ENCODE measurements at places on chromosomes 11 and 22.

GRCh38 chr22:46951973-46952372, 189.5 kb downstream of the TBC1D22A start:
- DNase-seq = no peak

DNA sequence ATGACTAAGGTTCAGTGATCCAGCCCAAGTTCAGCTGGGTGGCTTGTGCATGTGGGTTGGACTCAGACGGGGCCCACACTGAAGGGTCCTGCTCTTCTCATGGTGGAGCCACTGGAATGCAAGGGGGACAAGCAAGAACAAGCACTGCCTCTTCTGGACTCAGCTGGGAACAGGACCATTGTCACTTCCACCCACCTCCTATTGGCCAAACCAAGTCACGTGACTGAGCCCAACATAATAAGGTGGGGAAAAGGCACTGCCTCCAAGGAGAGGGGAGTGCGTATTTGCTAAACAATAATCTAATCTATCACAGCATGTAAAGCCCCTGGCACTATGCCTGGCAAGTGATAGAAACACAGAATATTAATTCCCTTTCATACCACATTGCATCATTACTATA, 87.1 kb downstream of the CHST1 start:
- no peak for DNase-seq

GRCh38 chr11:11148104-11148509, 204.9 kb downstream of the CSNK2A3 start:
- no peak for DNase-seq

- no peak for DNase-seq
These were observed 904.5 kb downstream of the DLG2 start for GRCh38 chr11:84722583-84723108.

- DNase-seq = no peak
These were observed 71.0 kb upstream of the TP53I11 start for GRCh38 chr11:45021692-45022141.

DNA sequence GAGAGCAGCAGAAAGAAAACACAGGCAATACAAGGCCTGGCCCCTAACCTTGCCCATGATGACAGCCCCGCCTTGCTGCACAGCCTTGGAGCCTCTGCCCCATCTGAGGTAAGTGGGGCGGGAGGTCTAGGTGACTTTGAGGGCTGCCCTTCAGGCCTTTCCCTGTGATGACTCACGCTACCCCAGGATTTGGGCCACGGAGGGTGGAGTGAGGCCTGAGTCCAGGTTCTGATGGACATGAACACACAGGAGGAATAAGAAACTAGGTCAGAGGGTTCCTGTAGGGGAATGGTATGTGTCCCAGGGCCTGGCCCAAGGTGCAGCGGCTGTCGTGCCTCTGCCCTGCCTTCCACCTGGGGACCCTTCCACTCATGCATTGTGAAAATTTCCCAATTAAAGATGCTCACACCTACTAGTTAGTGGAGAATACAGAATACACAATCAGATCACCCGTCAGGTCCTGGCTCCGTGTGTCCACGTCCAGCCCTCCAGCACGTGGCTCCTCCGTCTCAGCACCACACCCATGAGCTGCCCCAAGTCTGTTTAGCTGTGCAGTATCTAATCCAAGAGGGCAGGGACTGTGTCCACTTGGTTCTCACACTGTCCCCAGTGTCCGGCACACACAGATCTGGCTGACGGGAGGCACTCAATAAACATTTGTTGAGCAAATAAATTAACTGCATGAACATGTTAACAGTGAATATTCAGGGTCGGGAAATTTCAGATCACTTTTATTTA, 111.0 kb downstream of the CHST1 start:
- no peak for DNase-seq

GRCh38 chr22:21073023-21073422, 27.3 kb downstream of the LRRC74B start:
- DNase-seq = no peak

DNA sequence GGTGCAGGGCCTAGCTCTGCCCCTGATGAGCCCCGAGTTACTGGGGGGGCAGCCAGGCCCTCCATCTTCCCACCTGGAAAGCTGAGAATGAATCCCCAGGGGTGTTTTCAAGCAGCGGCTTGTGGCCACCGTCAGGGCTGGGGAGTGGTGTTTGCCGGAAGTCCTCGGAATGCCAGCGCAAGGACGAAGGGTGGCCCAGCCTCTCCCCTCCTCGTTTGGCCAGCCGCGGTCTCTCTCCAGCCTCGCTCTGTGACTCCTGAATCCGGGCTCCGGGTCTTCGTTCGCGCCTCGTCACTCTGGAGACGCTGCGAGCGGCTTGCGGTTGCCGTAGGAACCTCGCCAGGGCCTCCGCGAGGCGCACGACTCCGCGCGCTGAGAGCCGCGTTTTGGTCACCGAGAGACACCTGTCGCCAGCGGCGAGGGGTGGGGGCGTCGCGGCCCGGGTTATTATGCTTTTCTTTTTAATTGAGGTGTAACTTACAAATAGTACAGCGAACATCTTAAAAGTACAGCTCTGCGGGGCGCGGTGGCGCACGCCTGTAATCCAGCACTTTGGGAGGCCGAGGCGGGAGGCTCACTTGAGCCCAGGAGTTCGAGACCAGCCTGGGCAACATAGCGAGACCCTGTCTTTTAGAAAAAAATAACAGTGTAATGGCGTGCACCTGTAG, 6.3 kb upstream of the KDELR3 start:
- DNase-seq = peak; percentile 67

All from stimulated activated CD4-positive, alpha-beta T cell treated with anti-CD3 and anti-CD28 coated beads, TNF-alpha, amount 100 ng/mL, for 24 hours (primary cell).